Left kidney (tissue), 8 donors: ENCODE measurements at places on chromosomes 4 and X.

- peak; percentile 72 for DNase-seq
These were observed at the start of gene PRRG1 for GRCh38 chrX:37349221-37350033. PRRG1 (plus strand) TSS chrX:37349364; CDS start chrX:37406250, 56,886 bp downstream.

DNA sequence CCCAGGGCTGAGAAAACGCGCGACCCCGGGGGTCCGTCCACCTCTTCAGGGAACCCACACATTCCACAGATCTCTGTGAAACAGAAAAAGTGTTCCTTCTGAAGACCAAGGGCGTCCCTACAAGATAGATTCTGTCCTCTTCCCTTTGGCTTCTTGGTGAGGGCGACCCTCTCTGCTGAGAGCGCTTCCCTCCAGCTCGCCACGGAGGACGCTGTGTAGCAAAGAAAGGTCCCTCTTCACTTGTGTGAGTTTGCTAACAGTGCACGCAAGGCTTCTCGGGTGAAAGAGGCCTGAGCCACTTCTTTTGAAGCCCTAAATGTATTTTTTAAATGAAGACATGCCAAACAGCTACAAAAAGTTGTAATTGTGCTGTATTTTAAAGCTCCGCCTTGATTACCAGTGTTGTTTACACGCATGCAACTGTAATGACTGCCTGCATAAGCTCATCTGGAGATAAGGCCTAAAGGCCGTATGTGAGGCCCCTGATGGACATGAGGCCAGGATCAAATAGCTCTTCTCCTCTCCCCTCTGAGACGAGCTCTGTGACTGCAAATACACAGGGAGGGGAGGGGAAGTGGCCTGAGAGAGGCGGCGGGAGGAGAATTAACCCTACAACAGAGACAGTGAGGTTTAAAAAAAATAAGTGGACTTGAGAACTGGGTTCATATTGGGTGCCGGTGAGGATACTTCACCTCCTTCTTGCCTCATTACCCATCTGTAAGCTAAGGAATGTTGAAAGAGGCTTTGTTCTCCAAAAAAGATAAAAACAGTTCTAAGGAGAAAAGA lies 95.5 kb downstream of the SOWAHB start:
- DNase-seq = peak; percentile 51

GRCh38 chrX:135112096-135112729 lies 8.1 kb downstream of the ETDB start:
- no peak for DNase-seq

GRCh38 chrX:15314472-15314871 lies 968 bp downstream of the ASB11 start:
- no peak for DNase-seq

DNA sequence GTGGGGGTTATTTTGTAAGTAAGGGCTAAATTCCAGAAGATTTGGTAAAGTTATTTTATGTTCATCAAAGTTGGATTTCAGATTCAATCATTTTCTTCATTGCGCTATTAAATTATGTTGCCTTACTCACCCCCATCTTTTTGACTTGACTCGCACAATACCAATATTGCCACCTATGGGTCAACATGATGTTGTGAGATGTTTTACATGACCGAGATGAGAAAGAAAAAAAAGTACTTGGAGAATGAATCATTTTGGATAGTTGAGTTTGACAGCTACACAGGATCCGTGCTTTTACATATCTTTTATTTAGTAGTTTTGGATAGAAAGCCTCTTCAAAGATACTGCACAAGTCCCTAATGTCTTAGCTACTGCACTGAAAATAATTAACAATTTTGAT lies 224.2 kb upstream of the EMCN start:
- peak; percentile 11 for DNase-seq

DNA sequence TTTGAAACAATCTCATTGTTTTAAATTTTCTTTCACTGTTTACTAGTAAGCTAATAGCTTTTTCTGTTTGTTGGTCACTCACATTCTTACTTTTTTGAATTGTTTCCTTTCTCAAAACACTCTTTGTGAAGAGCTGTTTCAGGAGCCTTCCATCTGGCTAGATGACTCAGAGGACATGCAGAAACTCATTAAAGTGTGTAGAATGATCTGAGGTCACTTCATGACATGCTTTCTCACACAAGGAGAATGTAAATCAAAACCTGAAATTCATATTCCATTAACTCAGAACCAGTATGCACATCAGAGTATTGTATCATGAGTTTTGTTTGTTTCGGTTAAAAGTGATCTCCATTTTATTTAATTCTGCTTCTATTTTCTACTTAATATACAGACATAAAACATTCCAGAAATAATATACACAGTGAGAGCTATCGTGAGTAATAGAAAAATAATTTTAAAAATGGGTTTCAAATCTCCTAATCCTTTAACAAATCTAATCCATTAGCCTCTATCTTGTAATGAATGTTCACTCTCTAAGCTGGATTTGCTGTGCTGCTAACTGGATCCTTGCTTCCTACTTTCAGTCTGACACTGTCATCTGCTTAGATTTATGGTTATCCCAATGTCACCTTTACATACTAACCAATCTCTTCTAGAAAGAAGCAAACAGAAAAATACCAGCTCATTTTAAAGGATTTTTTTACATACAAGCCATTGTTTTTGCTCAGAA lies 449.6 kb downstream of the FSTL5 start:
- no peak for DNase-seq

GRCh38 chr4:100261346-100261745 lies 71.1 kb upstream of the DDIT4L start:
- DNase-seq = no peak

- DNase-seq = no peak
These were observed 129.7 kb upstream of the USP38 start for GRCh38 chr4:143054971-143055370.

DNA sequence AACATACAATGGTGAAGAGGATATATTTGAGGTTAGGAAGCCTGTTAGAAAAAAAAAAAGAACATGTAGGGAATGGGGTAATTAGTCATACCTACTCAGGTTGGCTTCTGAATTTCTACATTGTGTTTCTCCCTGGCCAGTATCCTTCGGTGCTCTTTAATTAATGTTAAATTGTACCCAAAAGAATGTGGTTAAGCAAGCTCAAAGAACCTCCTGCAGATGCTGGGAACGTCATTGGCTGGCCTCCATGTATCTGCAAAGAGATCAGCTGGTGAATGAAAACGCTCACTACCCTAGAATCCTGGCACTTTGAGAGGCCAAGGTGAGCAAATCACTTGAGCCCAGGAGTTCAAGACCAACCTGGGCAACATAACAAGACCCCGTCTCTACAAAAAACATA lies 942.3 kb upstream of the PRKX start:
- no peak for DNase-seq

DNA sequence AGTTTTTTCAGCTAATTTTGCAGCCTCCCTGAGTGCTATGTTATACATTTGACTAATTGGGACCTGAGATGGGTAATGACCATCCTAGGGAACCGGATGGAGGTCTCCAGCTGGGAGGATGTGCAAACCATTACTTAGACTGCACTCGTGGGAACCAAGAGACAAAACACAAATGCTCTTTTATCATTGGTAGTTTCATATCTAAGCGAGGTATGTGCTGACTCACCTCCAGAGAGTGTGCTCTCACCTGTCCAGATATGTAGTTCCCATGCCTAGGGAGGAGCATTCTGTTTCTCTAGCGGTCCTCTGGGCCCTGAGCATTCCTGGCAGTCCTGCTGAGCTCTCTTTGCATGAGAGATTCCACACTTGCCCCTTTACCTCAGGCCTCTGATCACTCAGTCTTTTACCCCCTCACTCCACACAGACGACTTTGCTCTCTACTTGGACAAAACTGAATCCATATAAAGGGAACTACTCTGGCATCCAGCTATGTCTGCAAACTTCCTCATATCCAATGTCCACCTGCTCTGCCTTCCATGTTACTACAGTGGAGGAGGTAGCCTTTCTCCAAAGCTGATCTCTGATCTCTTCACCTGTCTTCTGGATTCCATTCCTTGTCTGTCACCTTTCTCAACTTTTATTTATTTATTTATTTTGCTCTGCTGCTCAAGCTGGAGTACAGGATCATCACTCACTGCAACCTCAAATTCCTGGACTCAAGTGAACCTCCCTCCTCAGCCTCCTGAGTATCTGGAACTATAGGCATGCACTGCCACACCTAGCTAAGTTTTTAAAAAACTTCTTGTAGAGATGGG lies 88.4 kb downstream of the LRP2BP start:
- DNase-seq = no peak

DNA sequence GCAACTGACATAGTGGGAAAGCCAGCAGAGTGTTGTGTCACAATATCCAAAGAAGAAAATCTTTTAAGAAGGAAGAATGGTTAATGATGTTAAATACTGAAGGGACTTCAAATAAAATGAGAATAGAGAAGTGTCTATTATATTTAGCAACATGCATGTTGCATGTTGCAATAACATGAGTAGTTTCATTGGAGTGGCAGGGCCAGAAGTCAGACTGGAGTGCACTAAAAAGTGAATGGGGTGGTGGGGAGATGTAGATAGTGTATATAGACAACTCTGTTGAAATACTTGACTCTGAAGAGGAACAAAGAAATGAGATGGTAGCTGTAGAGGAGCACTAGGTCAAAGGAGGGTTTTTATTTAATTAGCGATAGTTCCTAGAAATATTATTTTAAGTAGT lies 9.5 kb upstream of the AMMECR1 start:
- DNase-seq = no peak

DNA sequence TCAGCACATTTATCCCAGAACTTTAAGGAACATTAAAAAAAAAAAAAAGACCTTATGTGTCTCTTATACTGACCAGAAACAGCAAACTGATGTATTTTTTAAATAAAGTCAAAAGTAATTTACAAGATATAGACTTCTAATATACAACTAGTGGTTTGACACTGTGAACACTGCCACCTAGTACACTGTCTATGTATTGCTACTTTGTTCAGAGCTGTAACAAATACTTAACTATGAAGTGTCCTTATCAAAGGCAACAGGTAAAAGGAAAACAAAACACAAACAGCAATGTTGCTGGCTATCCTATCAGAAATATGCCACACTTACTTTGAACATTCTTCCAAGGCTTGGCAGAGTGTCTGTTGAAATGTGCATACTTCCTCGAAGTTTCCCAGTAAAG lies 60.4 kb downstream of the CD40LG start:
- DNase-seq = no peak

- no peak for DNase-seq
These were observed 45.5 kb downstream of the TSPAN7 start for GRCh38 chrX:38606821-38607220.

- no peak for DNase-seq
These were observed 11.2 kb upstream of the KDR start for GRCh38 chr4:55136634-55137033.

GRCh38 chr4:164009435-164009834 lies 514.9 kb downstream of the TMA16 start:
- DNase-seq = no peak

DNA sequence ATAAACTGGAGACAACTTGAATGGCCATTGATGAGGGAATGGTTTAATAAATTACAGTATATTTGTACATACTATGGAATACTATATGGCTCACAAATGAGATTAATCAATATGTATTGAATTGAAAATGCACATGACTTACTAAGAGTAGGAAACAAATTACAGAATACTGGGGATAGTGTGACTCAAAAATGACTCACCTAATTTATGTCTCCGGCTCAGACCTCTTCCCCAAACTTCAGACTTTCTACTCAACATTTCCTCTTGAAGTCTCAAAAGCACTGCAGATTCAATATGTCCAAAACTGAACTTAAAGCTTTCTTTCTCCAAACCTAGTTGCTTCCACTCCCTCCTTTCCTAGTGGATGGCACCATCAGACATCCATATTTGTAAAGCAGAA lies 28.8 kb upstream of the GRIA3 start:
- no peak for DNase-seq

DNA sequence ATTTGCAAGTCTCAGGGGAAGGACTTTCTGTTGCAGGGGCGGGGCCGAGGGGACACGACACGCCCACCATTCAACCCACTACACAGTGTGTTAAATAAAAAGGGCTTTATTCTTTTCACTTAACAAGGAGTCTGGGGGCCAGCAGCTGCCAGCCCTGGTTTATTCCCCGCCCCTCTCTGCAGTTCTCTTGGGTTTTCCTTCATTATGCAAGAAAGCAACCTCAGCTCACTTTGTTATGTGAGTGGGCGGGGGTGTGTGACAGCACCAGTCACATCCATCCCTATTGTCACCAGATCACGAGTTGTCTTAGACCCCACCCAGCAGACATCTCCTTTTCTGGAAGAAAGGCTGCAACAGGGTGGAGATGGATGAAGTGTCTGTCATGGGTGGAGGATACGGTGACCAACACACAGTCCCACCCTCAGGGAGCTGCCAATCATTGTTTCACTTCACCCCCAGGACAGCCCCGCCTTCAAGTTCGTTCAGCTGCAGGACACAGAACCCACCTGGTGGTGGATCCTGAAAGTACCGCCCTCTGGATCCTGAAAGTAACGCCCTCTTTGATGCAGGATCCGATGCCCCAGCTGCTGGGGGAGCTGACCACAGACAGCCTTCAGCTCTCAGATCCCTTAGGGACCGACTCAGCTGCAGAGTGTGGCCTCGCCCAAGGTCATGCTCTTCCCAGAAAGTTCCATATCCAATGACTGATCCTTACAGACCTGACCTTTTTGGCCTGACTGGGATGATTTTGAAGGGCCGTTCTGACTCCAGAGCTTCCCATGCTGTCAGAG lies 79.6 kb downstream of the SMIM20 start:
- no peak for DNase-seq

DNA sequence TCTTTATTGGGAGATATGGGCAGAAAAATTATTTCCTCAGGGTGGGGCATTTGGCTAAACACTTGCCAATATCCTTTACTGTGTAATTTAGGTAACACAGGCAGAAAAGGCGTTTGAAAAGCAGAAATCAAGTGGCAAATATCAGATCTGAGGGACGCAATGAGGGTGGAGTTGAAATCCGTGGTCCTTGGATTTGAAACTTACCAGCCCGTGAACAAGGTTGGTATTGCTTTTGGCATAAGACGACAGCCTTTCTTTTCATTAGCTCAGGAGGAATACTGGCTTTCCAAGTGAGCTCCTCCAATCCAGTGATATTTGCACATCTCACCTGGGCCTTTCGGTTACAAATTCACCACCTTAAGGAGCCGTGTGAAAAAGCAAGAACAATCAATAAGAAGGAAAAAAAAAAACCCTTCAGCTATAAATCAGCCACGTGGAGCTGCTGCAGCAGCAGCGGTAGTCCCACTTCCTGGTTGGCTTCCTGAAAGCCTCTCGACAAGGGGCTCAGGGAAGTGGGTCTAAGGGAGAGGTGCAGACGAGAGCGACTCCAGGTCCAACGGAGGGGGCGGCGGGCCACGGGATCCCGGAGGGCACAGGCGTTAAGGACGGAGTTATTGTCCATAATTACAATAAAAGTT lies 734 bp upstream of the GALNT7 start:
- DNase-seq = peak; percentile 50

GRCh38 chr4:144357975-144358374 lies 217.5 kb upstream of the GYPA start:
- no peak for DNase-seq

GRCh38 chr4:148048598-148048997 lies 316.7 kb downstream of the ARHGAP10 start:
- no peak for DNase-seq

DNA sequence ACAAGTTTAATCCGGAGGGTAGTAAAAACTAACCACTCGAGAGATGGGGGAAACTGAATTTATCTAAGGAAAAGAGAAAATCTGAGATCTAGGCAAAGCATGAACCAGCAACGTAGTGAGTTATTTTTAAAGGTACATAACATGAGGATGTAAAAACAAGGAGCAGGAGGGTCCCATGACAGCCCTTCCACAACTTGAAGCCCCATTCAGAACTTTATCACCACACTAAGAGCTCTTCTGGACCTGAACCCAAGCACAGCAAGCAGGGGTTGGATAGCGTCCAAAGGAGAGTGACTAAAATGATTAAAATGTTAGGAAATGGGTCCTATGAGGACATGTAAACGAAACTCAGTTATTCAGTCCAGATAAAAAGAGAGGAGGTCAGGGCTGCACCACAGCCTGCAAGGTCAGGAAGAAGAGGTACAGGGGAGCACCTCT lies 16.2 kb downstream of the SH3RF1 start:
- DNase-seq = no peak

- no peak for DNase-seq
These were observed 456.4 kb downstream of the DACH2 start for GRCh38 chrX:86604607-86605006.
